Activated CD4-positive, alpha-beta T cell treated with anti-CD3 and anti-CD28 coated beads, Interleukin-2, amount 50 U/mL, for 4 hours (primary cell): ENCODE measurements at places on chromosomes 1 and 21.

- no peak for DNase-seq
Observed at GRCh38 chr1:68234094-68234493, 1.8 kb upstream of the WLS start.

DNA sequence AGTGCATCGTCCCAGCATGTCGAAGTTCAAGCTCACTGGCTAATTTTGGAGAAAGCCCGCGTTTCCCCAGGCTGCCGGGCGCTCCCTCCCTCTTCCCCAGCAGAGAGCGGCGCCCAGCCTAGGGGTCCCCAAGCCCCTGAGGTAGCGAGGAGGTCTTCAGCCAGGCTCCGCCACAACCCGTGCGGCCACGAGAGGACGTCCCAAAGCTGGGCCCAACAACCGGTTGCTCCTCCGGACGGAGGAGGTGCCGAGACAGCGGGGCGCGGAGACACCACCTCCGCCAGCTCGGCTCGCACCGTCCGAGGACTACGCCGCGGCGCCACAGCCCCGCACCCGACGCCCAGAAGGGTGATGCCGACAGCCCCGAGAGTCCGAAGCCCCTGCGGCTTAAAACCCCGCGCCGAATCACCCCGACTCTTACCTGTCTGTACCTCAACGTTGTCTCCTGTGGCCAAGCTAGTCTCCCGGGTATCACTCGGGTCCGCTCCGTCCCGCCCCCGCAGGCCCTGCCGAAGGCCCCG, at the start of gene DENND2C:
DENND2C (minus strand) TSS at position 488 of the 521 bp plus-strand sequence. CDS start 44,065 bp downstream, outside the sequence.
- no peak for DNase-seq

DNA sequence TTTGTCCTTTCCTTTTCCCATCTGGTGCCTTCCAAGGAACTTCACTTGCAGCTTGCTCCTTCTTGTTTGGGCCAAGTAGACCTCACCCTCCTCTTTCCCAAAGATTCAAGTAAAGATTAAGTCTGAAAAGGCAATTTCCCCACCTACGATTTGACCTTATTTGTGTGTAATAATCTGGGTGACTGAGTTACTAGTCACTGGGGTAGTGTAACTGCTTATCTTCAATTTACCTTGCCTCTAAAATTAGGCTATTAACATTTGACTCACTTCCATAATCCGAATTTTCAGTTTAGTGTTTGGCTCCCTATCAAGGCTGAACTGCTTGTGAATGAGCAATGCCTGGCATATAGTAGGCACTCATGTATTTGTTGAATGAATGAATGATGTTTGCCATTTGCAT, 59.6 kb downstream of the PLA2G4A start:
- no peak for DNase-seq

DNA sequence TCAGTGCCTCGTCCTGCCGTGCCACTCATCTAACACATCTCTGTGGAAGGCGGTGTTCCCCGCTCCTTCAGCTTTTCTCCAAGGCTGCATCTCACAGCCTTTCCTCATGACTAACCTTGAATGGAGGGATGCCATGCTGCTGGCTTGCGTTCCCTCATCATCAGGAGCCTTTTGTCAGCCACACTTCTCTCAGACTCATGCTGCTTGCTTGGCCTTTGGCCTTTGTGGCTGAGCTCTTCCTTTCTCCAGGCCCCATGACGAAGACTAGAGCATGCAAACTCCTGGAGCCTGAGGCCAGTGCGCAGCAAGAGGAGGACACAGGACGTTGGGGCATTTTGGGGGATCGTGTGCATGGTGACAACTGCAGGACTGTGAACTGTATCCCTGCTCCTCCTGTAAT, 70.8 kb downstream of the SYT2 start:
- no peak for DNase-seq

DNA sequence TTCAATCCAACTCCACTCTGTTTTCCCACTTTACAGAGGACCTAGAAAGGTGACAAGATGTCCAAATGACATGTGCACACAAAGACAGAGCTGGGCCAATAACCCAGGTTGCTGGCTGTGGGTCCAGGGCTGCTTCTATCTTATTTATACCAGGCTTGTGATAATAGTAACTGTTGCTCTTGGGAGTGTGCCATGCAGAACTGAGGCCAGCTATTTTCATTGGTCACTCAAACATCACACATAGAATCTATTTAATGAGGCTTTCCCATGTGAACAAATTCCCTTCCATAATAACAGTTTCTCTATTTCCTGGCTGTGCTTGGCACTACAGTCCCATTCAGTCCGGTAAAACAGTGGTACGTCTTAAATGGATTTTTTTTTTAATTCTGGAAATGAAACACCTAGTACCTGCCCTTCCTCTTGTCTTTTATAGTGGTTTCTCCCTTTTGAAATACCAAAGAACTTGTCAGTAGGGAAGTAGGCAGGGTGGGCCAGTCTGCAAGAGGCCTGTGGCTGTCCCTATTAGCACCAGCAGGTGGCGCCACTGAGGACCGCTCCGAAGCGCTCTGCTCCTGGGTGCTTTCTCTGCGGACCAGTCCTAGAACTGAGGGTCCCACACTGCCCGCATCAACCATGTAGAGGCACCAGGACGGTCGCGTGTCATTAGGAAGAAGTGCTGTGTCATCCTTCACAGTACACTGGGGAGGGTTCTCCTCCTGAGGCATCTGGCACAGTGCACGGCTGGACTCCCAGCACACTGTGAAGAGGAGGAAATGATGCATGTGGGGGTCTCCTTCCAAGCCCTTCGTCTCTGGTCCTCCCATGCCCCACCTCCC, 52.1 kb downstream of the GPR161 start:
- peak; percentile 50 for DNase-seq

DNA sequence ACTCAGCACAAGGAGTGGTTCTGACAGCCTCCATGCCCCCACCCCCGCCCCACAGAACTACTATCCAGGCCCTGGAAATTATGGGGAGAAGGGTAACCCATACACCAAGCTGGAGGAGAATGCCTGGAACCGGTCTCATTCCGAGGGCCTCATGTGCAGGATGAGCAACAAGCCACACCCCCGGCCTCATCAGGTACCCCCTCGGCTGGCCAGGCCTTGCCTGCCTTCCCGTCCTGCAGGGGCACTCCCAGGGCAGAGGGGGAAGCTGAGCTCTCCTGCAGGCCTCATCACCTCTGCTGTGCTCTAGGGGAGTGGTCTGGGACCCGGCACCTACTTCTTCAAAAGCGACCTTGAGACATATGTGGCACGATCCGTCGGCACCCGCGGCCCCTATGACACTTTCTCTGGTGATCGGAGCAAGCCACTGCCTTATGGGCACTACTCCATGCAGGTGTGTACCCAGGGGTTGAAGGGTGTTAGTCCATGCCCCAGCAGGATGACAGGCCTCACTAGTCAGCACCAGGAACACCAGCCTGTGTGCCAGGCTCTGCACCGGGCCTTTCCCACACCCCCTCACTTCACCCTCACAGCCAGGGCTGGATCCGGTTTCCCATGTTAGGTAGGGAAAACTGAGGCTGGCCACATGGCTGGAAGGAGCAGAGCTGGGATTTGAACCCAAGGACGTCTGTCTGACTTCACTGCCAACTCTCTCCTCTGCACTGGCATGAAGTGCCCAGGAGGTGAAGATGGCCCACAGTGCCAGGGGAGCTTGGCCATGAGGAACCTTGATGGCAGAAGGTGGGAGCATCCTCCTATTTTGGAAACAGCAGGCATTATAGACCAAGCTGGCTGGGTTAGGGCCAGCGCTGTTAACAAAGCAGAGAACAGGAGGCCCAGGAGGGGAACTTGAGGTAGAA, 10.9 kb upstream of the TTC22 start:
- DNase-seq: no peak

DNA sequence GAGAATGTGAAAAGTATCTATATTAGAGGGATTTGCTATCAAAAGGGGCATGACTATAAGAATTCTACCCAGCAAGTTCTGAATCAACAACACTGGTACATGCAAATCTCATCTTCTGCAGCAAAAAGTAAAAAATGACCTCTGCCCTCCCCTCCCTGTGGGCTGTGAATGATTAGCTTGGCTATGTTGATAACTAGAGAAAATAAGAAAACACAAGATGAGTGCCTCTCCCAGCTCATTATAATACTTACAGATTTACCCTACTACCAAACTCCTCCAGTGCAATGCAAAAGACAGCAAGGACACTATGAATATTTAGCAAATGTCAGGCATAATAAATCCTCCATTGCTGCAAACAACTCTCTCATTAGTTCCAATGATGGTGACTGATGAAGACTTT, 102.4 kb downstream of the SLC45A1 start:
- DNase-seq: no peak

- DNase-seq: no peak
Observed at GRCh38 chr1:38908821-38909220, 27.4 kb upstream of the GJA9 start.

DNA sequence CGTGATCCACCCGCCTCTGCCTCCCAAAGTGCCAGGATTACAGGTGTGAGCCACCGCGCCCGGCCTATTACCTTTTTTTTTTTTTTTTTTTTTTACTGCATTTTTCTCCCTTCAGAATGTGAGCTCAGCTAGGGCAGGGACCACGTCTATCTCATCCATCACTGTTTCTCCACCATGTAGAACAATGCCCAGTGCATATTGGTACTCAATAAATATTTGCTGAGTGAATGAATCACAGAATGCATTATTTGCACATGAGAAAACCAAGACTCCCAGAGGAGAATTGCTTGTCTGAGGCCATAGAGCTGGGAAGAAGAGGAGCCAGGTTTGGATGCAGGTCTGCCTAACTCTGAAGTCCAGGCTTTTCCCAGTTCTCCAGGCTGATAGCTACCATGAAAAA, 8.2 kb upstream of the SLC9A1 start:
- DNase-seq: no peak

- DNase-seq: no peak
Observed at GRCh38 chr1:243713470-243714186, 136.4 kb downstream of the AKT3 start.

GRCh38 chr1:19894218-19894617, 12.0 kb downstream of the OTUD3 start:
- DNase-seq: no peak

DNA sequence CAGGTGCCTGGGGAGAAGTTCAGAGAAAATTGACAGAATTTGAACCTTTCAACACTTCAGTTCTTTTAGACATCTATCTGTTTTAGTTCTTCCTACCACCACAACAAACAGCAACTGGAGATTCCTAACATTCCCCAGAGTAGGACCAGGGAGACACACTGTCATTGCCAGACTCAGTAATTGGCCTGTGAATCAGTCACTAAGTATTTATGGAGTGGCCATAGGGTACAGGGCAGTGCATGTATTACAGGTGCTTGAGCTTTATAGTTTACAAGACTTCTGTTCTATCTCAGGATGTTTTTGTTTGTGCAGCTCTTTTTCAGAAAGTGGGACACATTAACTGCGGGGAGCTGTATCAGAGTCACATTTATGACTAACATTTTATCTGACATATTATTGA, 1.7 kb downstream of the CDC14A start:
- no peak for DNase-seq

DNA sequence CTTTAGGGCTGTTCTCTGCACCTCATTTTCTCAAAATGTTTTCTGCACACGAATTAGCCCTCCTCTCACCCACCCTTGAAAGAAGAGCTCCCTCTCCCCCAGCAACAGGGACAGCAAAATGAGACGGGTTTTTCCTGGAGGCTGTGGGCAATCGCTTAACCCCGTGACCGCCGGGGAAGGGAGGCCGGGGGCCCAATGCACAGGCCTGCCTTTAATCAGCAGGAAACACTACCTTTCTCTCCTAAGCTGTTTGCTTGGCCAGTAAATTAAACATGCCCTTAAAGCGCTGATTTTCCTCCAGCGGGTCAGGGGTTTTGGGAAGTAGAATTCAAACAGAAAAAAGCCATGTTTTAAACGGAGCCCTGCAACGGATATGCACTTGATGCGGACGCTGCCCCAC, 114.4 kb downstream of the PRDM16 start:
- DNase-seq: no peak

DNA sequence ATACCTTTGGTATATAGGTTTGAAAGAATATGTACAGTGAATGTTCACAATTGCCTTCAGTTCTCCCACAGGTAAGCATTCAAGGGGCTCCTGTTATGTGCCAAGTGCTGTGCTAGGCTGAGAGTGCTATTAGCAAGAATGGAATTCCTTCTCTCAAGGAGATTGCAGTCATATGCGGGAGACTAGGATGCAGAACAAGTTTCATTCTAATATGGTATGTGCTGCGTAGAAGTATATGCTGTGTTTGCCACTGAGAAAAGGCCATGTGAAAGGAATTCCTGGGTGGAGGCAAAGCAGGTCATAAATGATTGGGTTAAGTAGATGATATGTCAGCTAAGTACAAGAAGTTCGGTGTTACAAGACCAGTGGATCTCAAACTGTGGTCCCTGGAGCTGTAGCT, 303.0 kb downstream of the GPATCH2 start:
- DNase-seq: no peak

DNA sequence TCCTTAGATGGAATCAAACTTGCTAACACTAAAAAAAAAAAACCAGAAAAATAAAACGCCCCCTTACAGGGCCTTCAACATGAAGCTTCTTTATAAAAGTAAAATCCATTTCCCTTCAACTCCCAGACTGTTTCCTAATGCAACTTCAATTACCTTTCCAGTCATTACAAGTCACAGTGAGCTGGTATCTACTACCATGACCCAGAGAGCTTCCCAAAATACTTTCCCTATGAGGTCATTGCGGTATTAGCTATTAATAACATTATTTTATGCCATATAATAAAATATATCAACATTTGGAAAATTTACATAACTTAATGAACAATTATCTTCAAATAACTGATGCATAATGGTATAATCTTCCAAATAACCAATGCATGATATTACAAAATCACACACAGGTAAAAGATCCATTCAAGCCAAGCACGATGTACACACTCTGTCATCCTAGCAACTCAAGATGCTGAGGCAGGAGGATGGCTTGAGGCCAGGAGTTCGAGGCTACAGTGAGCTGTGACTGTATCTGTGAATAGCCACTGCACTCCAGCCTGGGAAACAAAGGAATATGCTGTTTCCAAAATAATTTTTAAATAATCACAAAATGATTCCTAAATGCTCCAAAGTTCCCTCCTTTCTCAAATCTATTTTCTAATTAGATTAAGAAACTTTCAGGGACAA, 24.1 kb downstream of the EIF4G3 start:
- DNase-seq: no peak

- no peak for DNase-seq
Observed at GRCh38 chr1:24351247-24351646, 32.1 kb downstream of the GRHL3 start.

DNA sequence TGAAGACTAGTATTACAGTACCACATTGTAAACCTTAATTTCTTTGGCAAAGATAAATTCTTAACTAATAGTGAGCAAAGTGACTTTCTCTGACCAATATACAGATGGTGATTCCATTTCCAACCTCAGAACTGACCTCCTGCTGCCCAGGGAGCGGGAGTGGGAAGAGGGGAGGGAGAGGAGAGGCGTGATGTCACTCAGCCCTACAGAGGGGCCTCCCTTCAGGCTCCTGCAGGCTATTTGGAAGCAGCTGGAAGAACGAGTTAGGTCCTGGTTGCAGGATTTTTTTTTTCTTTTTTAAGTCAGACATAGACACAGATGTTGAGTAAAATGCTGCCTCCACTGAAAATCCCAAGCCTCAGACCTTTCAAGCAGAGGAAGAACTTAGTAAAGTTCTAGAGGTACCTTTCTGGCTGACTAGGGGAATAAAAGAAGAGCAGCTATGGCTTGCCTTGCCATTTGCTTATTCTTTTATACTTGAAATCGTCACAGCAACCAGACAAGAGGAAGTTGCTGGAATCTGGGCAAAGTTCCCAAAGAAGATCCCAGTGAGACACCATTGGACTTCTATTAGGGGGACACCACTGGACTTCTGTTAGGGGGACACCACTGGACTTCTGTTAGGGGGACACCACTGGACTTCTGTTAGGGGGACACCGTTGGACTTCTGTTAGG, 54.5 kb downstream of the EXO1 start:
- DNase-seq: no peak

- DNase-seq: no peak
Observed at GRCh38 chr1:117795190-117795589, 134.2 kb downstream of the GDAP2 start.

- DNase-seq: no peak
Observed at GRCh38 chr1:206839857-206840256, 25.6 kb upstream of the IL20 start.
